SHP77 (cell line): ENCODE measurements at places on chromosomes 2 and 18.
A peak's percentile ranks its signal among the peaks of the same experiment; 100 is the strongest.

GRCh38 chr2:101190747-101191516 is 39.8 kb upstream of the TBC1D8 start:
- no peak for DNase-seq

DNA sequence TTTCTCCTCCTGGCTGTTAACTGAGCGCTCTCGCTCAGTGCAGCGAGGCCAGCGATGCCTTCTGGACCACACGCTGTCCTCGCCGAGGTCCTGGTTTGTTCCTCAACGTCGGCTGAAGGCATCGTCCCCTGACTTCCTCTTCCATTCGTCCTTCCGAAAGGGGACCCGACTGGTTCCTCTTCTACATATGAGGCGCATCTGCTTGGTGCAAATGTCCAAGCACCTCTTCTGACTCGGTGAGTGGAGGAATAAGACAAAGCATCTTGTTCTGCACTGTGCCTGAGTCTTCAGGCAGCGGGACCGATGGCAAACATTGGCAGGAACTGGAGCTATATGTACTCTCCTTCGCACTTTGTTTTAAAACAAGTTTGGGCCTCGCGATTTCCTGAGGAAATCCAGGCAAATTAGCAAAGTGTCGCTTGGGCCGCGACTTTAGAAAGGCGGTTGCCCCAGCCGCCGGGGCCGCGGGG is 621 bp upstream of the KCNS3 start:
- no peak for DNase-seq

DNA sequence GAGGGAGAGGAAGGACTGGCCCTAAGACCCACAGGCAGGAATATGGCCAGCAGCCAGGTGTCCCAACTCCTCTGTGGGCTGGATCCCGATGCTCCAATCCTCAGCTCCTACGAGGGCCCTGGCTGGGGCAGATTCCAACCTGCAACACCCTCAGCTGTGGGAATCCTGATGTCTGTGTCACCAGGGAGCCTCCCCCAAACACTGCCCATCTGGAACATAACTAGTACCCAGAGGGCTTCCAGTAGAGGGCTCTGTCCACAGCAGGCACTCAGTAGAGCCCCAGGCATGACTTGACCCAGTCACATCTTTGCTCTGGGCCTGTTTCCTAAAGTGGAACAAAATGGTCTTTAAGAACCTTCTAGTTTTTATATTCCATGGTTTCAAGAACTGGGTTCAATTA is 20.6 kb upstream of the LOXHD1 start:
- peak; percentile 23 for DNase-seq

GRCh38 chr2:233428438-233428837 is 74.1 kb downstream of the DGKD start:
- no peak for DNase-seq

DNA sequence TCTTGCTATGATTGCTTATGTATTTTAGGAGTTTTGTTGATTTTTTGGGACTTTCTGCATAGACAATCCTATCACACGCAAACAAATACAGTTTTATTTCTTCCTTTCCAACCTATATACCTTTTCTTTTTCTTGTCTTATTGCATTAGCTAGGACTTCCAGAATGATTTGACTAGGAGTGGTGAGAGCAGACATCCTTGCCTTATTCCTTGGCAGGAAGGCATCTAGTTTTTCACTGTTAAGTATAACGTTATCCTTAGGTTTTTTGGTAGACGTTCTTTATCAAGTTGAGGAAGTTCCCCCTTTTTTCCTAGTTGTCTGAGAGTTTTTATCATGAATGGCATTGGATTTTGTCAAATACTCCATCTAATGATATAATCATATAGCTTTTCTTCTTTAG is 25.8 kb downstream of the EHBP1 start:
- DNase-seq: no peak

GRCh38 chr2:143513081-143513480 is 383.9 kb downstream of the ARHGAP15 start:
- no peak for DNase-seq

DNA sequence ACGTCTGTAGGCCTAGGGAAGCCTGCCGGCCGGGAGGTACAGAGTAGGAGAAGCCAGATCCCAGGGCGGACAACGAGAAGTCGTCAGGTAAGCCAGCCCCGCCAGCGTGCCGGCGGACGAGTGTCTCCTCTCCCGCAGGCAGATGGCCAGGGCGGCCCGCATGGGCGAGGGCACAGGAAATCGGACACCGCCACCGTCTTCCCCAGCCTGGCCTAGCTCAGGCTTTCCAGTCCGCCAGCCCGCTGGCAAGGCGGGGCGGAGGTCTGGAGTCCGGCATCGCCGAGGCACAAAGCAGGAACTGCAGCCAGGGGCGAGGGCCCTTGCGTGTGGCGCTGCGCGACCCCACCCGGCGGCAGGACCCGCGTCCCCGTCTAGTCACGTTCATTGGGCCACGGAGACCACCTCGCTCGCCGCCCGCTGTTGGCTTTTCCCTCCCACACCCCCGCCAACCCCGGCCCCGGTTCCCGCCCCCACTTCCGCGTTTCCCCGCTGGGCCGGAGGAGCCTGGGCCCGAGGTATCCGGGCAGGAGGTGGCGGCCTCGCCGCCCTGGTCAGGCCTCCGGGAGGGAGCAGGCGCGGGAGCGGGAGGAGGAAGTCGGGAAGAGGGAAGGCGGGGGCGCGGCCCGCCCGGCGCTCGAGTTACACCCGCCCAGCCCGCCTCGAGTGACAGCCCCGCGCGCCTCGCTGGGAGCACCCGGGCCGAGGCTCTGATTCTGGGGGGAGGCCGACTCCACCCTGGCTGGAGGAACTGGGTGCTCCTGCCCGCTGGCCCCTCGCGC is at the start of gene GPD2:
Gene GPD2 (plus strand): TSS at position 662 of the 779 bp plus-strand sequence. CDS start 39,727 bp downstream, outside the sequence.
- peak; percentile 24 for DNase-seq

GRCh38 chr2:232204457-232204931 is 174.1 kb upstream of the ALPP start:
- DNase-seq: no peak

DNA sequence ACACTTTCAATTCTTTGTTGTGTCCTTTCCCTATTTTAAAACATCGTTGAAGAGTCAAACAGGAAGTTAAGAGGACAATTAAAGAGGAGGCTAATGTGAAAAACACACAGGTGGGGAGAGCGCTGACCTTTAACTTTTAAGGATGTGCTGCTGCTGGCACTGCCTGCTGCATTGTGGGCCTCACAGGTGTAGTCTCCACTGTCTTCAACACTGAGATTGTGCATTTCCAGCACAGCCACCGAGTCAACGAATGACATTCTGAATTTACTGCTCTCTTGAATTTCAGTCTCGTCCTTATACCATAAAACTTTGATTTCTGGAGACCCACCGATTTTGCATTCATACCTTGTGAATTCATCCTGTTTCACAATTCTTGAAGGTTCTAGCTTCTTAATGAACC is 91.9 kb downstream of the TTN start:
- DNase-seq: no peak

GRCh38 chr18:52402814-52403213 is 62.8 kb downstream of the DCC start:
- no peak for DNase-seq

- no peak for DNase-seq
Observed at GRCh38 chr2:84545005-84545404, 28.7 kb downstream of the DNAH6 start.

GRCh38 chr2:144030791-144031190 is 489.1 kb downstream of the ZEB2 start:
- no peak for DNase-seq

- no peak for DNase-seq
Observed at GRCh38 chr2:30958193-30958917, 151.1 kb upstream of the CAPN13 start.

DNA sequence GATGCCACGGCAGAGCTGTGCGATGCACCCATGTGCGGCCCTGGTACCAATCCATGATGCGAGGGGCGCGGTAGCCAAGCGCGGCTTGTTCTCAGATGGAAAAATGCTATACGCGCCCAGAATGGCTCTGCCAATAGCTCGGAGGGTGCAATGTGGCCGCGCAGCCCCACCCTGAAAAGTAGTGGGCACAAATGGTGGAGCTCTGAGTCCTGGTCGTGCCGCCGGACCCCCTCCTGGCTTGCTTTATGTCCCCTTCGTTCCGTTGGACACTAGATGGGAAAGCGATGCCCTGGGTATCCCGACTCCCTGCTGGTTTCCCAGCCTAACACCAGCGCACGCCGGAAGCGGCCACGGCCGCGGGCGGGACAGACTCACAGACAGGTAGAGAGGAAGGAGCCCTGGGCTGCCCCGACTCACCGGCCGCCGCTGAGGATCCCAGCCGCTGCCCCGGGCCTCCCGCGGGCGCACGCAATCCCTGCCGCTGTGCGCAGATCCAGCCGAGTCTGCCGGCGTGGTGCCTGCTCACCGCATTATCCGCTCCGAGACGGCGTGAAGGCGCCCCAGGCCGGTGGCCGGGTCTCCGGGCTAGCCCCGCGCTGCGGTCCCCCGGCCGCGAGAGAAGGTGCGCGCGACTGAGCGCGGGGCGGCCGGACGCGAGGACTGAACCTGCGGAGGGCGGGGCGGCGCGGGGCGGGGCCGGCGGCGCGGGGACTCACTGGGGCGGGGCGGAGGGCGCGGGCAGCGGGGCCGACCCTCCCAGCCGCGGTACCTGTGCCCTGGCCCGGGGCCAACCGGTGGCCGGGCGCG is at the start of gene CDC42EP3:
Gene CDC42EP3 (minus strand): TSS at position 634 of the 807 bp plus-strand sequence. CDS start 25,055 bp downstream, outside the sequence.
- peak; percentile 75 for DNase-seq

- no peak for DNase-seq
Observed at GRCh38 chr2:148501545-148501944, 143.0 kb upstream of the EPC2 start.

DNA sequence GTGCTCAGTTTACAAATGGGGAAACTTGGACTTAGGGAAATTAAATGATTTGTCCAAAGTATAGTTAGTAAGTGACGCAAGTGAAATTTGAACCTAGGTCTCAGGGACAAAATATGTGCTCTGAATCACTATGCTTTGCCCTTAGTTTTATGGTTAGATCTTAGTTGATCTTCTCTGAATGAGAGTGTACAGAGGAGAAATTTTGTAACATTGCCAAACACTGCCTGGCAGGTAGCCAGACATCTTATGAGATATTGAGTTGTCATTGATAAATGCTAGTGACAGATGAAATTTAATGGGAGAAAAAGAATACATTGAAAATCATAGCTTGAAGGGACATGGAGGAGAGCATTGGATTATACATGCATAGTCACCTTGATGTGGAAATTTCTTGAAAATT is 91.4 kb downstream of the GALNT1 start:
- DNase-seq: no peak

GRCh38 chr2:124296470-124296869 is 271.4 kb downstream of the CNTNAP5 start:
- DNase-seq: no peak

GRCh38 chr2:172253190-172254052 is 150.7 kb upstream of the DLX2 start:
- peak; percentile 42 for DNase-seq

DNA sequence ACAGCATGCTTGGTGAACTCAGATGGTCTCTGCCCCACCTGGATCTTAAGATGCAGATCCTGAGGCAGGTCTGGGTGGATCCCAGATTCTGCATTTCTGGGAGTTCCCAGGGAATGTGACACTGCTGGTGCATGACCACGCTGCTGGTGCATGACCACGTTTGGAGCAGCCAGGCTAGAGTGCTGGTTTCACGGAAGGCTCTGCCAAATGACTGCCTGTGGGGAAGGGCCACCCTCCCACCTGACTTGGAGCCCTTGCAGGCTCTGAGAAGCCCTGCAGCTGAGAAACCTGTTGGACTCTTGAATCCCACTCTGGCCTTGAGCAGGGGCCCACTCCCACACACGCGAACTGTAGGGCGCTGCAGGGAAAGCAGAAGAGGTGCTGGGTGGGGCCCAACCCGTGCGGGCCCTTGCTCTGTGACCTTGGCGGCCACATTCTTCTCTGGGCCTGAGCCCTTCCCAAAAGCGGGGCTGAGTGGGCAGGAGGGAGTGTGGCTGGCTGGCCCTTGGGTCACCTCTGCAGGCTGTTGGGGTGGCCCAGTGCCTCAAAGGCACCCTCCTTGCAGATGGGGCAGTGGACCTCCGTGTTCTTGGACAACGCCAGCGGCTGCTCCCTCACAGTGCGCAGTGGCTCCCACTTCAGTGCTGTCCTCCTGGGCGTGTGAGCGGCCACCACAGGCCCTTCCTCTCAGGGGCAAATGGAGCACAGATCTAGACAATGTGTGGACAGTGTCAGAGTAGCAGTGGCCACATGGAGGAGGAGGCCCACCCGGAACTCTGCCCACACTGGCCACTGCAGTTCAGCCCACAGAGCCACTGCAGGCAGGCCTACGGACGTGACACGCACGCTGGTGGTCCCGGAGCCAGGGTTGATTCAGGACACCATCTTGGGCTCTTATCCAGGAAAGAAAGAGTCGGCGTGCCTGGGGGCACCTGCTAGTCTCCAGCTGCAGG is 7.9 kb downstream of the ERFE start:
- DNase-seq: no peak

- DNase-seq: no peak
Observed at GRCh38 chr2:169175112-169175511, 105.7 kb downstream of the DHRS9 start.

DNA sequence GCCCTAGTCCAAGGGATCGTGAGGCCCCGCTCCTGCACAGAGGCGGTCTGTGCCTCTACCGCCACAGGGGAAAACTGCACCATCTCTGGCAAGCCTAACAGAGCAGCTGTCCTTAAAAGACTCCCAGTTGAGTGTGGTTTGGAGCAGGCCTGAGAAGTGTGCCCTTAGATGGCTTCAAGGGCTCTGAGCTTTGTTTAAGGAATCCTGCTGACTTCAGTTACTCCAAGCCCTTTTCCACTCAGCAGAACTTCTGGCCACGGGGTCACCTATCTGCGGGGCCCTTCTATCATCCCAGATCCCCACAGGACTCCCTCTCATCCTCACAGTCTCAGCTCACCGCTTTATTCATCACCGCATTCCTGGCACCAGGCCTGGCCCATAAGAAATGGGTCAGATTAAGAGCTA is 131.5 kb downstream of the CCDC74A start:
- DNase-seq: no peak

- DNase-seq: no peak
Observed at GRCh38 chr2:136490100-136490499, 275.2 kb upstream of the THSD7B start.

DNA sequence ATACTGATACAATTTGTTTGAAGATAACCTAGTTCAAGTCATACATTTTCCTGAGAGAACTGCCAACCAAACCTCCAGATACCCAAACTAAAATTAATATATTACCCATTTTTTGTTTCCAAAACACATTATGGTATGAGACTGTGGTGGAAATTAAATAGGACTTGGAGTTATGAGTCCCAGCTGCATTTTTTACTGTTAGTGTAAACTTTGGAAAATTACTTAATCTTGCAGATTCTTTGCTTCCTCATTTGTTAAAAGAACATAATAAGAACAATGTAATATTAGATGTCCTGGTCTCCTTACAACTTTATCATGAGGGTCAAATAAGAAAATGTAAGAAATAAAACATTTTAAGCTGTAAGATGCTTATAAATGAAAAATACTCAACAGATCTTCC is 98.2 kb upstream of the TRIB2 start:
- DNase-seq: no peak

DNA sequence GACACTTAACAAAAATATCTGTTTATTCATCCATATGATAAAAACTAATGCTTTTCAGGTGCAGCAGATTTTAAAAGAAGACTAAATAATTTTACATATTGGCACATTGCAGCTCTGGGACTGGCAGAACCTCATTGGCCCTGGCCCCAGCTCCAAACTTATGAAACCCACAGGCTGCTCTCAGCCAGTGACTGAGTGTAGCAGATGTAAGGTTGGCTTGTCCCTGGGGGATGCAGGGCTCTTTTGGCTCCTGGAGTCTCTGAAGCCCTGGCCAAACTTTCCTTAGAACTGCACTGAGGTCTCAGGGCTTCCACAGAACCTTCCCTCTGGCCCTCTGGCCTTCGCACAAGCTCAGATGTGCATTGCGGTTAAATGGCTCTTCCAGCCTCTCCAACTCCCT is 725.0 kb upstream of the SOX11 start:
- no peak for DNase-seq
